Cardiac muscle cell (in vitro differentiated cells and primary cell): ENCODE measurements at places on chromosomes 12 and 14. TPM values are rescaled to one million over a fixed set of nuclear protein-coding genes. Genes with fewer than 3 reads are reported as not detected.

The TMEM229B gene
- total RNA-seq = 0.09 and 0.42 TPM in 2 replicates

The CABP1 gene
- not detected in 2 replicates for total RNA-seq

The MORN3 gene
- total RNA-seq = 1.1 and 2.0 TPM in 2 replicates

The FBXW8 gene
- total RNA-seq = 22.1 and 25.7 TPM in 2 replicates

- peak; percentile 25 for DNase-seq
- peak overlapping the region; percentile 34 for H3K27ac ChIP-seq
- H3K4me3 ChIP-seq = no peak overlapping the region
- H3K27me3 ChIP-seq = no peaks in the 10 kb centered on the region
These were observed 25.8 kb downstream of the LIMA1 start for GRCh38 chr12:50257236-50258166.

DNA sequence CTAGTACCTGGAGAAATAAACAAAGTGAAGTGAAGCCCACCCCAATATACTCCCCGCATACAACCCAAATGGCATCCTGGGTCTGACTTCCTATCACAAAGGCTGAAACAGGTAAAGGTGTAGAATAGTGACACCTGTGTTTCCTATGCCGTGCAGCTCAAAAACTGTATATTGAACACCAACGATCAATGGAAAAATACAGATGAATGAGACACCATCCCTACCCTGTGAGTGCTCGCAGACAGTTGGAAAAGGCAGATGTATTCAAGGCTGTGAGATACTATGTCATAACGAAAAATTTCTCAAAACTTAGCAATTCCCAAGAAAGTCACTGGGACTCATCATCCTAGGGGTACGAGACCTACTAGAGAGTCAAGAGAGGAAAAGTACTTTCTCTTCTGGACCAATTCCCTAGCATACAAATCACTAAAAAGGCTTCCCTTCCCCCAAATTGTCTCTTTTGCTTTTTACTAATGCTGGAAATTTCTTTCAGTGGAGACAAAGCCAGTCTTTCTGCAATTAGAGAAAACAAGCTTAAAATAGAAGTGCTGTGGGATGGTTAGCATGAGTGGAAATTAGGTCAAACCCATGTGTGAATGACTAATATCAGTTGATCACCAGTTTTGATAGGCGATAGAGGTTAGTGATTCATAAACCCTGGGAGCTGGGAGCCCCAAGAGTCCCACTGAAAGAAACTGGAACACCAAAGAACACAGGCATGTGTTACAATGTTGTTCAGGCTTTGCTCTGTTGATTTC is 249.7 kb downstream of the SPTSSA start:
- no peak overlapping the region for H3K27ac ChIP-seq
- no peaks in the 10 kb centered on the region for H3K4me1 ChIP-seq
- no peaks in the 10 kb centered on the region for H3K27me3 ChIP-seq
- no peaks in the 10 kb centered on the region for H3K36me3 ChIP-seq
- no peak for DNase-seq

DNA sequence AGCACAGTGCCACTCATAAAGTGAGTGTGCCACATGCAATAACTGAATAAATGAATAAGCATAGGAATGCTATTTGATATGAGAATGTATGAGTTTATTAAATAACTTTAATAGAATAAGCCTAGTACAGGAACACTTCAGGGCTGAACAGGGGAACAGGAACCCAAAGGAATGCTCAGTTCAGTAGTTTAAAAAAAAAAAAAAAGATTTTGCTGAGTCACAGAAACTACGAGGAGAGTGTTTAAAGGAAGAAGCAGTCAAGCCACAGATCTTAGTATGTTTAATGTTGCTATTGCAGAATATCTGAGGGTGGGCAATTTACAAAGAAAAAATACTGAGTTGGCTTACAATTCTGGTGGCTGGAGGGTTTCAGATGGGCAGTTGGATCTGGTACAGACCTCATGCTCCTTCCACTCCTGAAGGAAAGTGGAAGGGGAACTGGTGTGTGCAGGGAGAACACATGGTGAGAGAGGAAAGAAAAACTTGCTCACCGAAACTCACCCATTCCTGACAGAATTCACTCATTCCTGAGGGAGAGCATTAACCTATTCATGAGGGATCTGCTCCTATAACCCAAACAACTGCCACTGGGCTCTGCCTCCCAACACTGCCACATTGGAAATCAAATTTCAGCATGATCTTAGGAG is 880.3 kb upstream of the MGAT4C start:
- no peaks in the 10 kb centered on the region for H3K36me3 ChIP-seq
- H3K4me1 ChIP-seq = no peaks in the 10 kb centered on the region
- no peak overlapping the region for H3K27ac ChIP-seq

- no peaks in the 10 kb centered on the region for H3K36me3 ChIP-seq
- peak; percentile 89 for DNase-seq
- H3K27ac ChIP-seq = peak overlapping the region; percentile 100
- peaks cover 12% of the 10 kb centered on the region for H3K4me1 ChIP-seq
- no peaks in the 10 kb centered on the region for H3K27me3 ChIP-seq
These were observed 668 bp downstream of the TRIP11 start for GRCh38 chr14:92039063-92039718.

DNA sequence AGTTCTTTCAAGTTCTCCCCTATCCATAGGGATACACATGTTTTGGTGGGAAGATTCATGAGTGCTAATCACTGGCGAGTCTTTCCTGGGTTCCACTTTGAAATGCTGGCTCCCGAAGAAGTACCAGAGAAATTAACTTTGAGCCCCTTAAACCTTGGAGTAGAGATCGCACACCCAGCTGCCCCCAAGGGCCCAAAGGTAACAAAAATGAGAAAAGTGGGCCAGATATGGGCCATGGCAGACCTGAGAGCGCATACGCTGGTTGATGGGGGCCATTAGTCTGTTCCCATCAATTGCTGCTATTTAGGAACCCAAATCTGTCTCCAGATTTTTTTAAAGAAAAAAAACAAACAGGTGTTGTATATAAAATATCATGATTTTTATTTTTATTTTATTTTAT is 2.1 kb downstream of the GSTZ1 start:
- no peaks in the 10 kb centered on the region for H3K27me3 ChIP-seq
- DNase-seq = no peak
- peaks cover 8% of the 10 kb centered on the region for H3K4me1 ChIP-seq
- no peaks in the 10 kb centered on the region for H3K36me3 ChIP-seq
- no peak overlapping the region for H3K4me3 ChIP-seq

GRCh38 chr12:28645891-28646290 is 455.6 kb downstream of the CCDC91 start:
- no peaks in the 10 kb centered on the region for H3K36me3 ChIP-seq
- no peak overlapping the region for H3K27ac ChIP-seq
- no peaks in the 10 kb centered on the region for H3K4me1 ChIP-seq
- no peak overlapping the region for H3K4me3 ChIP-seq
- no peak for DNase-seq
- no peaks in the 10 kb centered on the region for H3K27me3 ChIP-seq

GRCh38 chr14:89617481-89618329 is 200.7 kb upstream of the FOXN3 start:
- H3K27ac ChIP-seq = peak overlapping the region; percentile 31
- H3K27me3 ChIP-seq = no peaks in the 10 kb centered on the region
- peak; percentile 53 for DNase-seq
- no peaks in the 10 kb centered on the region for H3K36me3 ChIP-seq

DNA sequence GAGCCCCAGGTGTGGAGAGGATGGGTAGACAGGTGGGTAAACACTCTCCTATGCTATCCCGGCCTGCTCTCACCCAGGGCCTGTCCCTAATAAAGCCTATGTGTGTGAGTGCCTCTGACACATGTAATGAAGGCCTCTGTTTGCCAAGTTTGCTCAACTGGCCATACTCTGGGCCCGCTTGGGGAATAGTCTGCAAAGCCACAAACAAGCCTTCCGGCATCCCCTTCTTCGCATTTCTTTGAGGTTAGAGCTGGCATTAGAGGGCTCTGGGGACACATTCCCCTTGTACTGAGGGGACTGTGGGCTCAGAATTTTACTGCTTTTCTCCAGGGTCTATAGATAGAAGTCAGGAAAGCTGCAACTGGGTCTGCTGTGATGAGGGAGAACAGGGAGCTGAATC is 240.5 kb downstream of the C12orf75 start:
- H3K27ac ChIP-seq = no peak overlapping the region
- DNase-seq = no peak
- H3K4me1 ChIP-seq = no peaks in the 10 kb centered on the region

DNA sequence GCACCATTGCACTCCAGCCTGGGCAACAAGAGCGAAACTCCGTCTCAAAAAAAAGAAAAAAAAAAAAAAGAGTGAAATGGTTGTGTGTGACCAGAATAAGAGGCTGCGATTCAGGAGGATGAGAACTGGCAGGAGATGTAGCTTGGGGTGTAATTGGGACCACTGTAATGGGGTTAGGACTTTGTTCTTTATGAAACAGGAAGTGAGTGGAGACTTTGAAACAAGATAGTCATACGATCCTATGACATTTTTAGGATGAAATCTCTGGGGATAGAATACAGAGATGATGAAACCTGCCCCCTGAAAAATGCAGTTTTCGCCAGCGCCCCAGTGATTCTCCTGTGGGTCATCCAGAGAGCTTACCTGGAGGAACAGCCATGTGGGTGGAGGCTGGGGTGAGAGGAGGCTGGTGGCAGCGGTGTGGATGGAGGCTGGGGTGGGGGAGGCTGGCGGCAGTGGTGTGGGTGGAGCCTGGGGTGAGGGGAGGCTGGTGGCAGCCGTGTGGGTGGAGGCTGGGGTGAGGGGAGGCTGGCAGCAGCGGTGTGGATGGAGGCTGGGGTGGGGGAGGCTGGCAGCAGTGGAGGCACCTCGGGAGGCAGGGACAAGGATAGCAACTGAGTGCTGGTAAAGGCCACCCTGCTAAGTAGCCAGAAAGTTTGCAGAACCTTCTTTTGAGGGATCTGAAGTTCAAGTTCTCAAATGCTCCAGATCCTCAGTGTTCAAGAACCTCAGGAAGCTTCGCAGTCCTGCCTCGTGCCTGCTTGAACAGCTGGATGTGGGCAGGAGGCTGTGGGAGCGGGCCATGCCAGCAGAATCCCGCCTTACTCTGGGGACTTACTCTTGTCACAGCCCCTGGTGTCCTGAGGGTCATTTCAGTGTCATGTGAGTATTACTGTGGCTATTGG is 20.2 kb downstream of the FBXL14 start:
- peak overlapping the region; percentile 95 for H3K27ac ChIP-seq
- H3K4me3 ChIP-seq = no peak overlapping the region
- H3K4me1 ChIP-seq = peaks cover 58% of the 10 kb centered on the region
- no peak for DNase-seq
- no peaks in the 10 kb centered on the region for H3K27me3 ChIP-seq
- H3K36me3 ChIP-seq = no peaks in the 10 kb centered on the region

DNA sequence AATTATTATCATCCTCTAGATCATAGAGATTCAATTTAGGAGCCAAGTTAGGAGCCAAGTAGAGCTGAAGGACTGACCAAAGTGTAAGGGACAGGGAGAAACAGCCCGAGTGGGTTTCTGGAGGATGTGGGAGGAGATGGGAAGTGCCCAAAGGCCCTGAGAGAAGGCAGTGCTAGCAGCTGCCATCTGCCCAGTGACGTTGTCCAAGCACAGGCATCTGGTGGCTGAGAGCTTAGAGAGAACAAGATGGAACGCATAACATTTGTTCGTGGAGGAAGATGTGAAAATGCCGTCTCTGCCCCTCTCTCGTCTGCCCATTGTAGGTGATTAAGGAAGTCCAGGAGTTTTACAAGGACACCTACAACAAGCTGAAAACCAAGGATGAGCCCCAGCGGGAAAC is 34.7 kb downstream of the CD9 start:
- H3K4me1 ChIP-seq = peaks cover 31% of the 10 kb centered on the region
- H3K27me3 ChIP-seq = no peaks in the 10 kb centered on the region
- H3K36me3 ChIP-seq = no peaks in the 10 kb centered on the region
- no peak overlapping the region for H3K27ac ChIP-seq
- no peak overlapping the region for H3K4me3 ChIP-seq

GRCh38 chr12:47038270-47038748 is 41.1 kb upstream of the PCED1B start:
- peak; percentile 69 for DNase-seq
- no peak overlapping the region for H3K4me3 ChIP-seq
- H3K36me3 ChIP-seq = no peaks in the 10 kb centered on the region
- no peaks in the 10 kb centered on the region for H3K27me3 ChIP-seq

DNA sequence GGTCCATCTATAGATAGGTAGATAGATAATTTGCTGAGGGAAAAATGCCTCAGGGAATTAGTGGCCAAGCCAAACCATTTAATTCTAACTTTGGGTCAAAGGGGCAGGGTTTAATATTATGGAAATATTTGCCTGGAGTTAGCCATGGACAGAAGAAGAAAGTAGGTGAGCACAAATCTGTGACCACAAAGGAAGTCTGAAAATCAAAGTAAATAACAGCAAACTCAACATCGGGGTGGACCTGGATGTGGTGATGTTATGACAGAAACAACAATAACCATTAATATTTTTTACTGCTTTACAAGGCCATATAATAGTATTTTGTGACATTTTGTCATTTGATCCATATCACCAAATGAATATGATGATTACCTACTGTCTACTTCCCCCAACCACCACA is 578.0 kb upstream of the MGAT4C start:
- H3K4me3 ChIP-seq = no peak overlapping the region
- no peaks in the 10 kb centered on the region for H3K4me1 ChIP-seq
- no peaks in the 10 kb centered on the region for H3K36me3 ChIP-seq
- DNase-seq = no peak
- no peaks in the 10 kb centered on the region for H3K27me3 ChIP-seq

DNA sequence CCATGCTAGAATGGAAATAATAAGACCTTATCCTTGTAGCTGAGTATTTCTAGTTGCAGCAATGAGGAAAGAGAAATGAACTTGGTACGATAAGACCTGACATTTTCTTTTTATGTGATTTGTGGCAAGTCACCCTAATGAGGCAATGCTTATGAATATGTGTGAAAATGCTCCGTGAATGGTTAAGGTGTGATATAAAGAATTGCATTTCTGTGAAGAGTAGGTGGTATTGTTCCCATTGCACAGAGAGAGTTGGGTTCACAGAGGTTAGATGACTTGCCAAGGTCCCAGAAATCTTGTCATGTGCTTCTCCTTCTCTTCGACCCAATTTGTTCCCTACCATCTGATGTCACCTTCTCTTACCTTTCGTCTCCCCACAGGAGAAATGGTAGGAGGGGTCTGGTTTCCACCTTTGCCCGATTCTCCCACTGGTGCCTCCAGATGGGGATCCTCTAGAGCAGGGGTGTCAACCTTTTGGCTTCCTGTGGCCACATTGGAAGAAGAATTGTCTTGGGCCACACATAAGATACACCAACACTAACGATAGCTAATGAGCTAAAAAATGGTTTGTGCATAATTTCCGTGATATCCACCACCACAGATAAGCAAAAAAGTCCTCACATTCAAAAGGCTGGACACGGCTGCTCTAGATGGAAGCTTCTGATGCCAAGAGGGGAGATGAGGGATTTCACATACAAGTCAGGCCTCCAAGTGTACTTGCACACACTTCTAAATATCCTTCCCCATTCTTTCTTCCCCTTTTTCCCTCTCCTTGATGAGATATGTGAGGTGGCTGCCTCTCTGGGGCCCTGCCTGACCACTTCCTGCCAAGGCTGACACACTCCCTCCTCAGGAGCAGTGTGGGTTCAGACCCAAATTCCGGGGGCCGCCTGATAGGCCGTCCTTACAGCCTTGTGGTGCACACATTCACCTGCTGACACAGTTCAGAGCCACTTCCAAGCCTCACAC is 96.1 kb downstream of the PLXNC1 start:
- H3K27me3 ChIP-seq = no peaks in the 10 kb centered on the region
- H3K4me1 ChIP-seq = no peaks in the 10 kb centered on the region
- no peak overlapping the region for H3K4me3 ChIP-seq
- H3K27ac ChIP-seq = no peak overlapping the region
